CD4-positive, alpha-beta memory T cell (primary cell): ENCODE measurements at places on chromosomes 1 and 21. TPM values are rescaled to one million over a fixed set of nuclear protein-coding genes. Genes with fewer than 3 reads are reported as not detected.

GRCh38 chr1:31831397-31832378 lies 15.9 kb upstream of the SPOCD1 start:
- DNase-seq, result no peak
- H3K27me3 ChIP-seq, result no peaks in the 10 kb centered on the region
- peaks cover 27% of the 10 kb centered on the region for H3K4me1 ChIP-seq
- no peak overlapping the region for H3K4me3 ChIP-seq

GRCh38 chr1:224505454-224506093 lies 71.0 kb upstream of the WDR26 start:
- H3K36me3 ChIP-seq, result no peaks in the 10 kb centered on the region
- no peak overlapping the region for H3K27ac ChIP-seq
- DNase-seq, result no peak
- H3K27me3 ChIP-seq, result no peaks in the 10 kb centered on the region

DNA sequence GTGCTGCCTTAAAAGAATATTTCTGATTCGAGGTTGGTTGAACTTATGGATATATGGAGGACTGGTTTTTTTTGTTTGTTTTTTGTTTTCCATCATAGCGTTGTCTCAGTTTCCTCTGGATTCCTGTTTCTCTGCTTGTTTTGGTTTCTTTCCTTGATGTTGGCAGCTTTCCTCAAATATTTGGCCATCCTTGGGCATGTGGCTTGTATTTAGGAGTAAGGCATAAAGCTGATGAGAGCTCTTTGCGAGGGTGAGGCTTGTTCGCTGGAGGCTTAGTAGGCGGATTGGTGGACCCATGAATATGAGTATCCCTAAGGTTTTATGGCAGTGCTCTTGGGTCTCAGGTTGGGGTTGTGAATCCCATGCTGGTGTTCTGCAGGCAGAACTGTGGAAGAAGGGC lies 22.9 kb downstream of the DYRK1A start:
- DNase-seq, result no peak
- no peaks in the 10 kb centered on the region for H3K27me3 ChIP-seq
- H3K27ac ChIP-seq, result no peak overlapping the region

DNA sequence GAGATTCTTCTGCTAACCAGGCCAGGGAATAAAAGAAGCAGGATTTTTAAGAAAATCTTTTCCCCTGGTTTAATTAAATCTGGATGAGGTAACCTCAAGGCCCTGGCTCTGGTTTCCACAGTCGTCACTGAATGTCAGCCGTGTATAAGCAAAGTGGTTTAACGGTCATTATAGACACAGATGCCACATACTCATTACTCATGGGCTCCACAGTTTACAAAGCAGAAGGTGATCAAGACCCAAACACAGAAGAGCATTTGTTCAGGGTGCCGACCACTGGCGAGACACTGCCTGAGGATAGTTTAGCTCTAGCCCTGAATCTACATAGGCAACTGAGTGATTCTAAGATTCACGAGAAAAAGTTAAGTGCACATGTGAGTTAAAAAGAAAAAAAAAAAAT lies 27.8 kb upstream of the RAP1GAP start:
- no peaks in the 10 kb centered on the region for H3K27me3 ChIP-seq
- no peak overlapping the region for H3K4me3 ChIP-seq
- H3K4me1 ChIP-seq, result no peaks in the 10 kb centered on the region
- DNase-seq, result no peak
- H3K27ac ChIP-seq, result no peak overlapping the region
- H3K36me3 ChIP-seq, result peaks cover 52% of the 10 kb centered on the region

GRCh38 chr21:42208036-42208435 lies 10.9 kb upstream of the ABCG1 start:
- no peaks in the 10 kb centered on the region for H3K4me1 ChIP-seq
- H3K27ac ChIP-seq, result no peak overlapping the region
- H3K4me3 ChIP-seq, result no peak overlapping the region
- DNase-seq, result no peak
- H3K36me3 ChIP-seq, result no peaks in the 10 kb centered on the region

DNA sequence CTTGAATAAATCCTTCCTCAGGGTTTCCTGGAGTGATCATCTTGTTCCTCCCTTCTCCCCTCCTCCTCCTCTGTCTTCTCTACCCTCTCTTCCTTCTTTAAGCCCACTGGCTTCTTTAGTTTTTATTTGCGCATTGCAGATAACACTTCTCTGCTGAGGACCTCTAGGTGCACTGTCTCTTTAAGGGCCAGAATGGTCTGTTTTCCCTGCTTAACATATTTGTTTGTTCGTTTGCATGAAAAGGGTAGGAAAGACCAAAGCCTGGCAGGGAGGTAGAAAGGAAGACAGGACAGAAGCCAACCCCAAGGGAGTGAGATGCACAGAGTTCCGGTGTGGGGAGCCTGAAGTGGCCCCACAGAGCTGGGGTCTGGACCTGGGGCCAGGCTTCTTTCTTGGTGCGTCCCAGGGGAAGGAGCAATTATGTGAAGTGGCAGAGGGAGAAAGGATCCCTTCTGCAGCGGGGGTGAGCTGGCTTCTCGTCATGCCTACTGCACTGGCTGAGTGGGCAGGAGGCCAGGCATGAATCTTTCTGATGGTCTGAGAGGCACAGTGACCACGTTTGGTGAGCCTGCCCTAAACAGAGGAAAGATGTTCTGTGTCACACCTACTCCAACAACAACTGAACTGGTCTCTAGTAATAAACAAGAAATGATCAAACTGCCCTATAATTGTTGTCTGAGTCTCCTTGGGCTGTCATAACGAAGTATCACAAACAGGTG lies 232.7 kb downstream of the KCNJ6 start:
- H3K27me3 ChIP-seq, result no peaks in the 10 kb centered on the region
- no peak overlapping the region for H3K27ac ChIP-seq
- no peaks in the 10 kb centered on the region for H3K36me3 ChIP-seq

DNA sequence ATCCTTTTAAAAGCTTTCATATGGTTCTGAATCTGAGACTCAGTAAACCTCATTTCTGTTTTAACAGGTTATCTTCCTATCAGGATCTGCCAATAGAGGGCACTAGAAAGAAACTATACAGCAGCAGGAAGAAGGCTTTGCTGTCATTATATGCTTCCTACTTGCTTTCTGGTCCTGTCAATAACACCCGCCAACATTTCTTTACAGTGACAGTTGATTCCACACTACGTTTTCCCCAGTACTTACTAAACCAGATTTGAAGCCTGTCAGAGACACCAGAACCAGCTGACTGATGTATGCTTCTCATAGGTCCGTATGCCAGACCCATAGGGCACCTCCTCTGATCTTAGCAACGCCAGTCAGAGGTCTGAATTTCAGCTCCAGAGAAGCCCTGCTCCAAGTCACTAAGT lies 341.0 kb upstream of the NEGR1 start:
- no peaks in the 10 kb centered on the region for H3K27me3 ChIP-seq
- no peaks in the 10 kb centered on the region for H3K36me3 ChIP-seq
- H3K4me3 ChIP-seq, result no peak overlapping the region
- H3K27ac ChIP-seq, result no peak overlapping the region
- no peak for DNase-seq
- H3K4me1 ChIP-seq, result no peaks in the 10 kb centered on the region

DNA sequence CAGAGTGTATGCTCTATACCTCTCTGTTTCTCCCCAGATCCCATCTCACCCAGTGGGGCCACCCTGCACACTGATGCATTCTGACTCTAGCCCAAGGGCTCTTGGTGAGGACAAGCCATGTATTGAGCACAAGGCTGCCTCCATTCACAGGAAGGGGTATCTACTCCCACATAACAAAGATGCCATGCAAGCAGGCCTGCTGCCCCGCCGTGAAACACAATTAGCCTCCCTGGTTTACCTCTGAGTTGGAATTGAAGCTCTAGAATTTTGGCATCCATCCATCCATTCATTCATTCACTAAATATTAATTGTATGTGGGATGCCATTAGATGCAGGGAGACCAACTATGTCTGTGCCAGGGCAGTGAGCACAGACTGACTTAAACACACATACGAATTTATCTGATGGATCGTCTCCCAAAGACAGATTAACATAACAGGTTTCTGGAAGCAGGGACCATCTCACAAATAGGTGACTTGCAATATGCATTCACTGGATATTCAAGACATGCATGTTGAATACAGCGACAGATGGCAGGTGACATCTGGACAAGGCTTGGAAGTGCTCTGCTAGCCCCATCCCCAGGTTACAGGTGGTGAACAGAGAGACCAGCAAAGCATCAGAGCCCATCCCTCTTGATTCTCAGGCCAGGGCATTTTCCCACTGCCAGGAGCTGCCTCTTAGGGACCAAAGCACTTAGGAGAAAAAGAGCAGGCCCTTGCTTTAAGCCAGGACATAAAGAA lies 34.3 kb downstream of the TRABD2B start:
- H3K4me3 ChIP-seq, result no peak overlapping the region
- no peaks in the 10 kb centered on the region for H3K4me1 ChIP-seq
- no peak for DNase-seq
- no peaks in the 10 kb centered on the region for H3K36me3 ChIP-seq

- no peak overlapping the region for H3K27ac ChIP-seq
- no peak for DNase-seq
- no peaks in the 10 kb centered on the region for H3K4me1 ChIP-seq
- H3K4me3 ChIP-seq, result no peak overlapping the region
- H3K27me3 ChIP-seq, result no peaks in the 10 kb centered on the region
Observed at GRCh38 chr1:38585971-38586370, 273.6 kb downstream of the RRAGC start.

- H3K4me3 ChIP-seq, result no peak overlapping the region
- H3K27ac ChIP-seq, result no peak overlapping the region
- H3K4me1 ChIP-seq, result no peaks in the 10 kb centered on the region
- no peaks in the 10 kb centered on the region for H3K27me3 ChIP-seq
- H3K36me3 ChIP-seq, result no peaks in the 10 kb centered on the region
- DNase-seq, result no peak
Observed at GRCh38 chr1:54815086-54815876, 14.2 kb upstream of the TTC22 start.

- no peak overlapping the region for H3K4me3 ChIP-seq
- no peaks in the 10 kb centered on the region for H3K4me1 ChIP-seq
- no peaks in the 10 kb centered on the region for H3K36me3 ChIP-seq
- no peak overlapping the region for H3K27ac ChIP-seq
Observed at GRCh38 chr1:79430437-79430836, 423.9 kb upstream of the ADGRL4 start.

DNA sequence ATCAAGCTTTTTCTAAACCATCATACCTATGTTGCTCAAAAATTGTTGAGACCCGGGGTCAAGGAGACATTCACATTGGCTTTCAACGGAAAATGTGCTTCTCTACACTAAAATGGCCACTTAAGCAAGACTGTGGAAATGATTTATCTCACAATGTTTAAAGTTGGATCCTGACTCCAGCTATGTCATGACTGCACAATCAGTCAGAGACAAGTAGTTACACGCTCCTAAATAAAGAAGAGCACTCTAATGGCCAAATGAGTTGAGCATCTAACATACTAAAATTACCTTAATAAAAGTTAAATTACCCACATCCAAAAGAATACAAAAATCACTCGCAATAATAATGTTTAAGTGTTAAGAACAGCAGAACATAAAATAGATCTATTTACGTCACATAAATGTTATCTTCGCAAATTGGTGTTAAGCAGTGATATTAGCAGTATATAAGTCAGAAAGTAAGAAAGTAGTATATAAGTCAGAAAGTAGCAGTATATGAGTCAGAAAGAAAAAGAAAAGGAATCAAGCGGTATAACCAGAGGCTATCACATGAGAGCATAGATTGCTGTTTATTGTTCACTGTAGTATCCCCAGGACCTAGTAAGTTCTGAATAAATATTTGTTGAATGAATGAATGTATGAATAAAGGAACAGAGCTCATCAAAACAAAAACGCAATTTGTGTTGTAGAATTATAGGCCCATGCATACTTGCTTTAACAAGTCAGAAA lies 28.4 kb downstream of the ZNF281 start:
- H3K4me3 ChIP-seq, result no peak overlapping the region
- no peaks in the 10 kb centered on the region for H3K4me1 ChIP-seq
- H3K27me3 ChIP-seq, result no peaks in the 10 kb centered on the region
- DNase-seq, result no peak
- no peaks in the 10 kb centered on the region for H3K36me3 ChIP-seq

- DNase-seq, result no peak
- no peak overlapping the region for H3K4me3 ChIP-seq
- H3K27ac ChIP-seq, result no peak overlapping the region
- no peaks in the 10 kb centered on the region for H3K4me1 ChIP-seq
- H3K36me3 ChIP-seq, result no peaks in the 10 kb centered on the region
Observed at GRCh38 chr1:241482761-241483250, 36.7 kb downstream of the FH start.

DNA sequence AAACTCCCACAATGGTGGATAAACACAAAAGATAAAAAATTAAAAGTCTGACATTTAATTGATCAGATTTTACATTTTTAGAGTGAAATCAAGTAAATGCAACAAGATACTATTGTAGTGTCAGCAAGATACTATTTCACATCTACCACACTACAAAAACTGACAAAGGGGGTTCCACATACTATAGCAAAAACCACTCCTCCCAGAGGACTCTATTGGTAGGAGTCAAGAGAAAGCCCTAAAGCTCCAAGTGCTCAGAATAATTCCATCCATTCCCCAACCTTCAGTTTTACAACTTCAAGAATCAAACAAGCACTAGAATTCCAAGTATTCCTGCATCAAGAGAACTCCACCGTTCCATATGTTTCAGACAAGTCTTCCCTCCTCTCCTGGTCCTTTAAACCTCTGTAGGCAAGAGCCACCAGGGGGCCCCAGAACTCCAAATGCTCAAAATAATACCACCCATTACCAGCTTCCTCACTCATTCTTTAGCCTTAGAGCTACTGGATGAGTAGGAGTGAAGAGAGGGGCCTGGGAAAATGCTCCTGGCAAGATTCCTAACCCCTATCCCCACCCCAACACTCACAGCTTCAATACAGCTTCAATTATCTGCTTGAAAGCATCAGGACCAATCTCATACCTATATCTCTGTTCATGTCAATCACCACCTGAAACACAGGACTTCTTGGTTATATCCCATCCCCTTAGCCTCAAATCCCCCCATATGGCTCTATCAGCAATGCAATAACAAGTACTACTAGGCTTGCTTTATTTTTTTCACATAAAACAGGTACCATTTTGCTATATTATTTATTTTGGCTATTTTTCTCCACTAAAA lies 9.9 kb downstream of the TOR1AIP2 start:
- H3K27me3 ChIP-seq, result no peaks in the 10 kb centered on the region
- H3K36me3 ChIP-seq, result peaks cover 19% of the 10 kb centered on the region
- DNase-seq, result peak; percentile 54

GRCh38 chr1:24803987-24804530 lies 58.8 kb downstream of the CLIC4 start:
- no peak overlapping the region for H3K4me3 ChIP-seq
- H3K27ac ChIP-seq, result no peak overlapping the region
- H3K36me3 ChIP-seq, result no peaks in the 10 kb centered on the region
- DNase-seq, result no peak
- H3K4me1 ChIP-seq, result no peaks in the 10 kb centered on the region

- no peak overlapping the region for H3K4me3 ChIP-seq
- no peaks in the 10 kb centered on the region for H3K36me3 ChIP-seq
- H3K27me3 ChIP-seq, result peaks cover 4% of the 10 kb centered on the region
- DNase-seq, result no peak
- H3K4me1 ChIP-seq, result no peaks in the 10 kb centered on the region
Observed at GRCh38 chr1:44467566-44467965, 62.5 kb downstream of the RNF220 start.

GRCh38 chr21:25708467-25709065 lies 26.1 kb downstream of the ATP5PF start:
- no peak for DNase-seq
- no peaks in the 10 kb centered on the region for H3K27me3 ChIP-seq
- H3K27ac ChIP-seq, result no peak overlapping the region
- H3K36me3 ChIP-seq, result no peaks in the 10 kb centered on the region

RGS7 gene
- total RNA-seq, result not detected

SAMD11 gene
- total RNA-seq, result not detected

GJB4 gene
- total RNA-seq, result not detected

VWA1 gene
- total RNA-seq, result not detected

ACTRT2 gene
- total RNA-seq, result not detected
